Foreskin fibroblast (primary cell): ENCODE measurements at places on chromosomes 7 and 10.

GRCh38 chr7:106016331-106016730, 53.3 kb downstream of the CDHR3 start:
- DNase-seq, result no peak

GRCh38 chr7:46396481-46396880, 475.4 kb upstream of the IGFBP3 start:
- peak; percentile 15 for DNase-seq

- DNase-seq, result no peak
Measured at GRCh38 chr10:89808842-89809241, 107.5 kb downstream of the KIF20B start.

- DNase-seq, result no peak
Measured at GRCh38 chr10:87557409-87557808, 52.7 kb downstream of the MINPP1 start.

GRCh38 chr7:113392841-113393540, 274.6 kb upstream of the SMIM30 start:
- no peak for DNase-seq

GRCh38 chr7:131020759-131021261, 286.8 kb upstream of the KLF14 start:
- no peak for DNase-seq

DNA sequence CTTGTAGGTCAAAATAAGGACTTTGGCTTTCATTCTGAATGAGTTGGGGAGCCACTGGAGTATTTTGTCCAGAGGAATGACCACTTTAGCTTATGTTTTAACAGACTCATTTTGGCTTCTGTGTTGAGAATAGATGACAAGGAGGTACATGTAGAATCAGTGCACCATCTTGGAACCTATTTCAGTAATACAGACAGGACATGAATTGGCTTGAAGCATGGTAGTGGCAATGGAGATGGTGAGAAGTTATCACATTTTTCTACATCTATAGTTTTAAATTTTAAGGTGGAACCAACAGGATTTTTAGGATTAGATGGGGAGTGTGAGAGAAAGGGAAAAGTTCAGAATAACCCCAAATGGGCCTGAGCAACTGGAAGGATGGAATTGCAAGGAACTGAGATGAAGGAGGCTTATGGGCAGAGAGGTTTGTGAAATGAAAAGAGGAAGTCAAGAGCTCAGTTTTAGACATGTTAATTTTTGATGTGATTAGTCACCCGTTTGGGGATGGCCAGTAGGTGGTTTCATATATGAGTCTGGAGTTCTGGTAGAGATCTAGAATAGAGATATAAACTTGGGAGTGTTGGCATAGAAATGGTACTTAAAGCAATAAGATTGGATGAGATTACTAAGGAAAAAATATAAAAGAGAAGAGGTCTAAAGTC, 89.2 kb upstream of the JAZF1 start:
- DNase-seq, result no peak

DNA sequence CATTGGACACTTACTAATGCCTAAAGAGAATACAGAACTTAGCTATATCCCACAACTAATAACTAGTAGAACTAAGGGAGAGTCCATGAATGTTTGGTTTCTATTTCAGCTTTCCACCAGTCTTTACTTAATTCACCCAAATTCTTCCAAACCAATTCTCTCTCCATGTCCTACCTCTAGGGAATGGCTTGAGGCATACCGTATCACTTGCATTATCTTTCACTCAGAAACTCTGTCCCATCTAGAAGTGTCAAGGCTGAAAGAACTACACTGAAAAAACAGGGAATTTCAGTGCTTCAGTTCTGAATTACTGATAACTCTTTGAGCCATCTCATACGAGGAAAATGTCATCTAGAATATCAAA, 758 bp downstream of the TMEM168 start:
- DNase-seq, result no peak

- DNase-seq, result peak; percentile 38
Measured at GRCh38 chr10:48604039-48604990, 558 bp downstream of the ARHGAP22 start.

DNA sequence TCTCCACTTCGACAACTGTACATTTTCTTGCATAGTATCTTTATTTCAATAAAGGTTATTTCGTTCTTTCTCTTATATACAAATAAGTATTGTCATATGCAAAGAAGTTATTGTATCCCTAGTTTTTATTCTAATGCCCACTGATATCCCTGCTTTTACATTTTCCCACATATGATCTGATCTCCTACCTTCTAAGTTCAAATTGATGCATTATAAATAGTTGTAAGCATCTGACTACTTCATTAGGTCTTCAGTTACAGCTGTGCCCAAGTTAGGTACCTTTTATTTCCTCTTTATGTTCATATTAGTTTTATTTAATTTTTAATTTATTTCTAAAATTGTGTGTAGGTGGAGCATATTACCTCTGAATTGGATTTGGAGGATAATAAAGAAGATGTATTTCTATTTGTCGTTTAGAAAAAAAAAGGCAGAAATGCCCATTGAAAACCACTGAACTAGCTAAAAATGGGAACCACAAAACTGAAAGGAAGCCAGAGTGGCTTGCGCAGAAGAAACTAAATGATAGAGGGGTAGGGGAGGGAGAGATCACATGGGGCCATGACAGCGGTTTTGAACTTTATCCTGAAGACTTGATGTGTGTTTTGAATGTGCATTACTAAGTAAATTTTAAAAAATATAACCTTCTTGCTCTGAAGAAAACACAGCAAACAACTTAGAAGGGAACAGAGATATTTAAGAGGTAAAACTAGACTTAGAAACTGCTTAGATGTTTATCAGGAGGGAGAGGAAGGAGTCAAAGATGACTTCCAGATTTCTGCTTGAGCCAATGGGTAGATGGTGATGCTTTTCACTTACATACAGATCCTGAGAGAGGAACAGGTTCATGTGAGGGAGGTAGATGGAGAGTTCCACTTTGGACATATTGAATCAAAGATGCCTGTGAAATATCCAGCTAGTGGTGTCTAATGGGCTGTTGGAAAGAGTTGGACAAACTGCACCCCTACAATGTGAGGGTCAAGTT, 9.3 kb upstream of the ZC3HAV1L start:
- no peak for DNase-seq

GRCh38 chr7:155660059-155660757, 15.7 kb downstream of the RBM33 start:
- DNase-seq, result no peak

- peak; percentile 52 for DNase-seq
Measured at GRCh38 chr7:149791-150636, 42.4 kb upstream of the FAM20C start.

- no peak for DNase-seq
Measured at GRCh38 chr10:64275001-64275400, 753.8 kb downstream of the REEP3 start.

DNA sequence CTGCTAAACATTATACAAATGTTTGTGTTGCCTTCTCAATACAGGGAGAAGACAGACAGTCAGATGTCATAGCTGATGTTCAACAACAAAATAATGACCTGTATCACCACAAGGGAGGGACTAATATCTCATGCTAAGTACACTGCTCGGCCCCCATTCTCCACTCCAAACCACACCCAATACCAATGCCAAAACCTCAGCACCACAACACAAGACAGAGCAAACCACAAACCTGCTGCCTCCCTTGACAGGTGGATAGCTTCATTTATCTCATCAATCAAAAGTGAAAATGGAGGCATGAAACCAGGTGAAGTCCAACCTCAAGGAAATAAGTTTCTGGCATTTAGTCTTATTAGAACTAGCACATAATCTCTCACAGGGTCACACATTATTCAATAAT, 109.5 kb downstream of the PARD3 start:
- no peak for DNase-seq

DNA sequence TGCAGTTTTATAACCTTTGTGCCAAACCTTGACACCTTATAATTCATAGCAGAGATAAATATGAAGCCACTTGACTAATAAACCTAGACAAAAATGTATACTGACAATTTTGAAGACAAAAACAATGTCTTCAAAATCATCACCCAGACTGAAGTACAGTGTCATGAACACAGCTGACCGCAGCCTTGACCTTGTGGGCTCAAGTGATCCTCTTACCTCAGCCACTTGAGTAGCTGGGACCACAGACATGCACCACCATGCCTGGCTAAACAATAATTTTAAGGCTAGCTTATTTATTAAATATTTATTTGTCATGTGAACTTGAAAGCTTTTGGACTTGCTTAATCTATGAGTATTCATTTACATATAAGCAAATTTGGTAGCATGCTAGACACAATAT, 24.3 kb downstream of the IL6 start:
- no peak for DNase-seq

DNA sequence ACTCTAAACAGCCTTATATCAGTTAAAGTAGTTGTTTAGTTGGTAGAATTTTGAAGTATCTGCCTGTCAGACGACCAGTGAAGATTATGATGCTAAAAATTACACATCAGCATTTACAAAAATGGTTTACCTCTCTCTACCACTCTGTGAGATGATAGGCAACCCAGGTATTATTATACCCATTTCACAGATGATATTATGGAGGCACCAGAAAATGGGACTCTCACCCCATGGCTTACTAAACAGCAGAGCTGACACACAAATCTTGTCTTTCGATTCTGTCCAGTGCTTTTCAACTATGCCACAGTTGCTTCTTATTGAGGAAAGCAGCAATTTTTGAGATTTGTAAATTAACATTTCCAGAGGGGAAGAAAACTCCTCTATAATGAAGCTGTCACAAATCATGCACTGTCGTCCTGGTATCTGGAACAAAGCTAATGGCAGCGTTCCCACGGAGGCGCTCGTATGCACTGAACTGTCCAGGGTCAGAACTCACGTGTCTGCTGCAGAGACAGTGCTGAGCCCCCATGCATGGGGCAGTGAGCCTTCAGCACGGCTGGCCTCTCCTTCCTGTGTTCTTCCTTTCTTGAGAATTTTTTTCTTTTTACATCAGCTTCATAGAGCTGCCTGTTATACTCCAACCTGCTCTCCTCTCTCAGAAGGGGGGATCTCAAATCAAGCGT, 381.1 kb downstream of the SDK1 start:
- DNase-seq, result no peak

DNA sequence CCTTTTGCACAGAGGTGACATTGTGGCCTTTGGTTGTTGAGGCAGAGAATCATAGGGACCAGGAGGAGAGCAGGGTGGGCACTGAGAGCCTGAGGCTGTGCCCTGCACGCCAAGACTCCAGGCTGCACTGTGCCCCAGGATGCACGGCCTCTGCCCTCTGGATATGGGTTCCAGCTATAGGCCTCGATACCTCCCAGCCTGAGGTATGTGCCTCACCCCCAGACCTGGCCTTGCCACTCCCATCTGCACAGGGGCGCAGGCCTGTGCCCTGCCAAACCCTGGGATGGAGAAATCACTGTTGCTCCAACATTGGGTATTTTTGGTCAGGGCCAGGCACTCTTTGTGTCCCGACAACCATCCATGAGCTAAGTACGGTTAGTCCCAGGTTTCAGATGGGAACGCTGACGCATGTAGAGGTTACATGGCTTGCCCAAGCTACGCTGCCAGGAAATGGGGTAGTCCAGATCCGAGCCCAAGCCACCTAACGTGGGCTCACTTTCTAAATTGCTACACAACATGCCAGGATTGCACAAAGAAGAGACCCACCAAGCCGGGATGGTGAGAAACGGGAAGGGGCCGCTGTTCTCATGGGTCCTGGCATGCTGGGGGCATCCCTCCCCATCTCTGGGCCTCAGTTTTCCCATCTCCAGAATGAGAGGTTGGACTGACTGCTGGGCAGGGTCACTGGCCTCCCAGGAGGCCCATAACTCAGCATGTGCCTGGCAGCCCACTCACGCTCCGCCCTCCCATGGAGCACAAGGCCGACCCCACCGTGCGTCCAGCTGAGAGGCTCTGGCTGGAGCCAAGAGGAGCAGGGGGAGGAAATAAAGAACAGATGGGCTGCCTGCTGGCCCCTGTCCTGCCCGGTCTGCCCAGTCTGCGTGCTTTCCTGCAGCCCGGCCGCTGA, 44.2 kb downstream of the ZCCHC24 start:
- peak; percentile 81 for DNase-seq

GRCh38 chr10:60234551-60234950, 155.1 kb downstream of the ANK3 start:
- DNase-seq, result no peak

DNA sequence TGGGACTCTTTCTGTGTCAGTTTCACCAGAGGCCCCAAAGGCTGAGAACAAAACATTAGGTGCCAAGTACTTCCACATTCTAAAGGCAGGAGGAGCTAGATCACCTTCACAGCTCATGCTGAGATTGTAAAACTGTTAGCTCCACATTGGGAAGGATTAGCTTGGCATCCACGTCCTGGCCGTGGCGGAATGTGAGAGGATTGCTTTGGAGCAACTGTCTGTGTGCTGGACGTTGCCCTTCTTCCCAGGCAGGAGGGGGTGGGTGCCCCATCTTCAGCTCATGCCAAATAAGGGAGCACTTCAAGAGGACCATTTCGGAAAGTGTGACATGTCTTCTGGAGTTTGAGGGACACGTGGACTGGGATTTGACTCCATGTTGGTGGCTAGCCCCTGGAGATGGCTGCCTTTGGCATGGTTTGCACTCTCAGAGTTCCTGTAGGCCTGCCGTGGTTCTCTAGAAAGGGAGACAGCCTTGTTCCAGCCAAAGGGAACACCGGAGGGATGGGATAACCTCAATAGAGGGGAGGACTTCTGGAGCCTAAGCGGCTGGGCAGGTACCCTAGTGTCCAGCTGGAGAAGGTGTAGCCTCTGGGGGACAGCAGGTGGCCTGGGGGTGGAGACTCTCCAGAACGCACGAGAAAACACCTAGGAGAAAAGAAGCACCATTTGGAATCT, 19.9 kb upstream of the FMC1 start:
- DNase-seq, result peak; percentile 20

GRCh38 chr10:99787782-99788445, 5.5 kb downstream of the ABCC2 start:
- no peak for DNase-seq

GRCh38 chr7:108367314-108367713, 88.9 kb downstream of the NRCAM start:
- DNase-seq, result no peak

GRCh38 chr7:155418304-155418703, 39.6 kb upstream of the EN2 start:
- DNase-seq, result no peak

DNA sequence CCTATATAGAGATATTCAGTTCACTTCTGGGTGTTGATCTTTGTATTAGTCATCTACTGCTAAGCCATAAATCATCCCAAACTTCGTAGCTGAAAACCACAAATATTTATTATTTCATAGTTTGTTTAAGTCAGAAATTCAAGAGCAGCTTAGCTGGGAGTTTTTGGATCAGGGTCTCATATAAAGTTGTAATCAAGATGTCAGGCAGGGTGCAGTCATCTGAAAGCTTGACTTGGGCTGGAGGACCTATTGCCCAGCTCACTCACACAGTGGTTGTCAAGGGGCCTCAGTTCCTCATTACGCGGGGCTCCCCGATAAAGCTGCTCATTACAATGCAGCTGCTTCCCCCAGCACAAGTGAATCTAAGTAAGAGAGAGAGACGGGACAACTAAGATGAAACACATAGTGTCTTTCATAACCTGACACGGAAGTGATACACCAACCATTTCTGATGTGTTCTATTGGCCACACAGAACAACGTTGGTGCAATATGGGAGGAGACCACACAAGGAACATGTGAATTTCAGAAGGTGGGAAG, 15.7 kb downstream of the PPP1R3C start:
- peak; percentile 71 for DNase-seq

GRCh38 chr10:107692072-107692471, 527.6 kb upstream of the SORCS1 start:
- no peak for DNase-seq
